ENCODE measurements at places on chromosomes 11 and 22.

DNA sequence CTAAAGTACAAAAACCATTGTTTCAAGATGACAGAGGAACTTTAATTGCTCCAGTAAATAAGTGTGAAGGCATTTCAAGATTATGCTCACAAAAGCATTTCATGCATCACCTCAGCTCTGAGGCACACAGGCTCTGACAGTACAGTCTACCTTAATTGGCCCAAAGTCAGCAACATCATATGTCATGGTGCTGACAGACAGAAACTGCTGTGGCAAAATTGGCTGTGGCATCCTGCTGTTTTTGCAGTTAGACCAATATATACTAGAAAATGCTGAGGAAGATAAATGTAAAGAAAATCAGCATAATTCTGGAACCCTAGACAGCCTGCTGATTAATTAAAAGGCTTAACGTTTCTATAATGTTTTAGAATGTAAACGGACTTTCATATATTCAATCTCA is 34.9 kb upstream of the PPP2R1B start:
- no peak for DNase-seq

DNA sequence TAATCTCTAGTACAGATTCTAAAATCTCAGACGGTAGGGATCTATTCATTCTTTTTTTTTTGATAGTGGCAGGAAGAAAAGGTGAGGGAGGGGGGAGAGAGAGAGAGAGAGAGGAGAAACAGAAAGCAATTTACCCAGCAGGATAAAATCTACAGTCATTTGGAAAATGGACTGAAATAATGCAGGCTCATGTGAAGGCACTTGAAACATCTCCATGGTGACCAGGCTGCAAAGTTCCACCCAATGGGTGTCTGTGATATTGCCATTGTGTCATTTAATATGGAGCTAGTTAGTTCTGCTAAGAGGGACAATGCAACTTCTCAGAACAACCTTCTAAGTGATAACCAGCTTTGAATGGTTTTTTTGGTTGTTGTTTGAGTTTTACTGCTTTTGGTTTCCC is 165.2 kb upstream of the RAG2 start:
- DNase-seq: no peak

DNA sequence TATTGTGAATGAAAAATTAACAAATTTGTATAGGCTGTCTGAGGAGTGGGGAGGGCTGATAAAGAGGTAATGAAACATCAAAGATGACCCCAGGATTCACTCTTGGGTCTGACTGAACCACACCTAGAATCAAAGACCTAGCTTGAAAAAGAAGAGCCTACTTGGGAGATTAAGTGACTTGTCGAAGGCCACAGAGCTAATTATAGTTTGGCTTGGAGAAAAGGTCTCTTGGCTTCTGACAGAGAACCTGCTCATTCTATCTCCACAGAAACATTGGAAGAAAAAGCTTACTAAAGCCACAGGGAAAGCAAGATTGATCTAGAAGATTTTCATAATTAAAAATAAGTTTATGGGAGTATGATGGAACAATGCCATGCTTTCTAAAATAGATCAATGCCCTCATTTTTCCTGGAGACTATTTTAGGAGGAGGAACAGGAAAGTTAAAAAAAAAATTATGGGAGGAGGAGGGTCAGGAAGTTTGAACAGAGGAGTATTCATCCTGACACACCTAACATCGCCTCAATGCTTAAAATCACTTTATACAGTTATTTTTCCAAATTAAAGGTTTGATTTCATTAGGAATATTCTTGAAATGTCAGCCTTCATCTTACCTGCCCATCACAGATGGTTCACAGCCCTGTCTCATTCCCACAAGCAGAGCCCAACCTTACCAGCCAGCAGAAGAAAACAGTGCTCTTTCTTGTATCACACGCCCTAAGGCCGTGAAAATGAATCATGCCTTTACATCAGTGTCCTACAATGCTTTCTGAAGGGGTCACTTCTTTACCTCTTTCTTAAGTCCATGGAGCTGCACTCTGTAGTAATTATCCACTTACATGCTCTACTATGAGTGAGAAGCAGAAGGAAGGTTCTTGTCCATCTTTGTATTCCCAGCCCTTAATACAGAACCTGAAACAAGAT is 231.1 kb upstream of the MPPED2 start:
- DNase-seq: no peak

GRCh38 chr22:36457688-36458450 is 23.6 kb downstream of the TXN2 start:
- DNase-seq: no peak

DNA sequence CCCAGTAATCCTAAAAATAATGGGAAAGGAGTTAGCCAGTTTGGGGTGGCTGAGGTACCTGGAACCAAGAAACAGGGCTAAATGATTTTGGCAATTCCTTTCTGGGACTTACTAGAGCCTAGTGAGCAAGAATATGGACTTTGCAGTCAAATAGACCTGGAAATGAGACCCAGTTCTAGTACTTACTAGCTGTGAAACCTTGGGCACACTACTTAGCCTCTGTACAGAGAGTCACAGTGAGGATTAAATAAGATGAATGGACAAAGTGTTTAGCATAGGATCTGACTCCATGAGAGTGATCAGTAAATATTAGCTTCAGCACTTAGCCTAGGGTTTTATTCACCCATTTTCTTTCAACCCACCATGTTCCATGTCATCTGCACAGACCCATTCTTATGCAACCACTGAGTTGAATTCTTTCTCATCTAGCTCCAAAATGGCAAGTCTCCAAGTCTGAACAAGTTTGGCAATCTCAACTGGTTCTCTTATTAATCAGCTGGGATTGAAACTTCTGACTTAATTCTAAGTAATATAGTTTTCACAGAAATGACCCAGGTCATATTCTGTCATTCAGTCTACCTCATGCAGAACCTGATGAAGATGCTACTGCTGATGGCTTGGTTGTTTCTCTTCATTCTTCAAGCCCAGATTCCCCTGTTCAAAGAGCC is 15.0 kb upstream of the SORL1 start:
- no peak for DNase-seq

DNA sequence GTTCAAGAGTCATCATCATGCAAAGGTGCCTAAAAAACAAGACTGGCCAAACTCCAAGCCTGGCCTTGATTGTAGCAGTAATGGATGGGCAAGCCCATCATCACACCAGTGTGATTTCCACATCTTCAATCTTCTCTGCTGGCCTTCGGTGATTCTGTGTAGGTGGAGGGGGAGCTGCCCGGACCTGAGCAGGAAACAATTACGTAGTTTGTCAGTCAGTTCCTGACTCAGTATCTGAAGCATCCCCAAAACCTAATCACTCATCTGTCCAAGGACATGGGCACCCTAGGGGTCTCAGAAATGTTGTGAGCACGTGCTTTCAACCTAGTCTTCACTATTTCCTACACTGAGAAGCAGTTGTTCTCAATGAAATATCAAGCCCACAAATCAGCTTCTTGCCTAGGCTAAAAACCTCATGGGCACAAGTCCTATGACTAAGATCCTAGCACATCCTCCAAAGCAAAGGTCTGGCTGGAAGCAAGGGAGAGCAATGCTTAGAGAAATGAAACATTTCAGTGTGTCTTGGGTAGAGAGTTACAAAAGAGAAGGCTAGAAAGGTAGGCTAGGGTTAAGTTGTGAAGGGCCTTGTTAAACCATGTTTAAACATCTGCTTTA is 24.6 kb downstream of the ATG16L2 start:
- no peak for DNase-seq
